CD8-positive, alpha-beta memory T cell (primary cell): ENCODE measurements at places on chromosomes 2 and 18. TPM values are rescaled to one million over a fixed set of nuclear protein-coding genes. Genes with fewer than 3 reads are reported as not detected.

Gene MALL
- total RNA-seq: 0.47 TPM

Gene CYS1
- 0.09 TPM for total RNA-seq

Gene CCDC178
- not detected for total RNA-seq

Gene TRIP12
- 263 TPM for total RNA-seq

Gene KCMF1
- total RNA-seq: 98.1 TPM

Gene FN1
- total RNA-seq: 0.18 TPM

Gene UGT1A4
- total RNA-seq: not detected

DNA sequence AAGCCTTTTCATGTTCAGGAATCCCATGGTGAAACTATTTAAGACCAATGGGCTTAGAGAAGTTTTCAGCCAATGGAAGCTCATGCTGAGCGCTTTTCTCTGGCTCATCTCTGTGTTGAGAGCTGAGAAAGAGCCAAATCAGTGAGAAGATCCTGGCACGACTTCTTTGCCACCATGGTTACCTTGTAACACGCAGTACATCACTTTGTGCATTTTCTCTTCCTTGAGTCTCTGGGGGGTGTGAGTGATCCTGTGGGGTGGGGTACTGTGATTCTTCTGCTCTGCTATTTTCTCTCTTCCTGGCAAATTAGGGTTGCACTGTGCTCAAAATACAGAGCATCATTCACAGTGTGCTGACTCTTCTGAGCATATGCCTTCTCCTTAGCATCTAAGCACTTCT lies 664.2 kb downstream of the ARHGAP15 start:
- no peaks in the 10 kb centered on the region for H3K36me3 ChIP-seq
- H3K27ac ChIP-seq: no peak overlapping the region
- H3K4me3 ChIP-seq: no peak overlapping the region
- no peak for DNase-seq
- no peaks in the 10 kb centered on the region for H3K4me1 ChIP-seq
- H3K27me3 ChIP-seq: no peaks in the 10 kb centered on the region

DNA sequence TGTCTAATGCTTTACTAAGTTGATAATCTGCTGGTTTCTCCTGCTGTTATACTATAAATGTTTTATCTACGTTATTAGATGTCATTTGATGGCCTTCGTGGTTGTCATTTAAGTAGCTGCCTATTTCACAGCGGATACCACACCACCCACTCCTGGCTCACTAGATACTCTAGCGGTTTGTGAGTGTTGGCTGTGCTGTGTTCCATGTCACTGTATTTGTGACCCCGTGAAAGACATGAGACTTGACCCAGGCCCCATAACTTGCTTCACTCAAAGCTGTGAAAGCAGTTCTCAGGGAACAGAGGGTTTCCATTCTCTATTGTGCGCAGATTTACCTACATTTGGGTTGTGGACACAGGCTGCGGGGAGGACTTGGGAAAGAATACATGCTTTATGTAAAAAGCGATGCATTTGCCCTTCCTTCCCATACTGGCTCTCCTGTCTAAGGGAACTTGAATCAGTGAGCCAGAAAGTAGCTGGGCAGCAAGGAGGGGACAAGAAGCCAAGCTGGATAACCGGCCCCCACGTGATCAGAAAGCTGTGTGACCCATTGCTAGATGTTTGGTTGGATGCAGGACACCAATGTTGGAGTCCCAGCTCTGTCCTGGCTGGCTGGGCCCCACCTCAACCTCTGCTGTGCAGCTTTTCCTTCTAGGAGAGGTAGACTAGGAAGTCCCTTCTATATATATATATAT lies 52.2 kb downstream of the PLB1 start:
- H3K27me3 ChIP-seq: no peaks in the 10 kb centered on the region
- DNase-seq: peak; percentile 61
- H3K27ac ChIP-seq: no peak overlapping the region
- no peaks in the 10 kb centered on the region for H3K36me3 ChIP-seq

- H3K27me3 ChIP-seq: no peaks in the 10 kb centered on the region
- H3K36me3 ChIP-seq: no peaks in the 10 kb centered on the region
- H3K4me1 ChIP-seq: no peaks in the 10 kb centered on the region
- DNase-seq: no peak
Observed at GRCh38 chr2:19667085-19667484, 234.7 kb downstream of the TTC32 start.

DNA sequence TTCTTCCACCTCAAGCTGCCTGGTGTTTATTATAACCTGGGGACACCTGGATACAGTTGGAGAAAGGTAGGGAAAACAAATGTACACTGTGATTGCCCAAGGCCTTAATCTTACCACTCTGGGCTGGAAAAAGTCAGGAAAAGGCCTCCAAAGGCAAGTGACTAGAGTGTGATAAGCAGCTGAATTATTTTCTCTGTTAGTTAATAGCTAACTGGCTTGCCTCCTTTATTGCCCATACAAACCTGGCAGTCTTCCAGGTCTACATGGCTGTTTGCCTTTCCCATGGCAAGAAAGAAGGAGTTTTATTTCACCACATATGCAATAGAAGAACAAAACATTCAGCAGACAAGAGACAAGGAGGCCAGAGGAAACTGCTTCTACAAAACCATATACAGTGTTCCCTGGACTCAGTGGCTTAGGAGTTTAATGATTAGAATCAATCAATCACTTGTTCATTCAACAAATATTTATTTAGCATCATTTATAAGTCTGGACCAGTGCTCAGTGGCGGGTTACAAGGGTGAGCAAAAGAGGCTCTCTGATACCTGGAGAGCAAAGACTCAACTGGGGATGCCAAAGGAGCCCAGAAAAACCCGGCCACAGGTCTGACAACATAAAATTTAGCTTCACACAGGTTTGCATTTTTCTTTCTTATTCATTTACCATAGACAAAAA lies 27.5 kb upstream of the SUCLG1 start:
- no peak overlapping the region for H3K27ac ChIP-seq
- H3K4me1 ChIP-seq: peaks cover 9% of the 10 kb centered on the region
- no peaks in the 10 kb centered on the region for H3K36me3 ChIP-seq
- H3K4me3 ChIP-seq: no peak overlapping the region
- no peaks in the 10 kb centered on the region for H3K27me3 ChIP-seq
- no peak for DNase-seq

DNA sequence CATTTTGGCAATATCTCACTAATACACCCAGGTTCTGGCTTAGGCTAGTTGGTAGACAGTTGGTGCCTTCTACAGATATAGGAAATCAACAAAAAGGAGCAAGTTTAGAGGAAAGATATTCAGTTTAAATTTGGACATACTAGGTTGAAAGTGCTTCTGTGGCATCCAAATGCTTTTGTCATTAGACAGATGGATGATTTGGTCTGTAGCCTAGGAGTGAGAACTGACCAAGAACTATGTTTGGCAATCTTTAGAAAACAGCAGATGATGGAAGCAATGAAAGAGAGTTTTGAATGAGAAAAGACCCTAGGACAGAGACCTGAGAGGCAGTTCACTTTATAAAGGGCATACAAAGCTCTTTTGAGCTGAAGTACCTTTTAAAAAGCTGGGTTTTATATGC lies 201.3 kb upstream of the FSHR start:
- H3K36me3 ChIP-seq: no peaks in the 10 kb centered on the region
- no peak overlapping the region for H3K27ac ChIP-seq
- no peak overlapping the region for H3K4me3 ChIP-seq
- no peak for DNase-seq
- H3K4me1 ChIP-seq: no peaks in the 10 kb centered on the region

DNA sequence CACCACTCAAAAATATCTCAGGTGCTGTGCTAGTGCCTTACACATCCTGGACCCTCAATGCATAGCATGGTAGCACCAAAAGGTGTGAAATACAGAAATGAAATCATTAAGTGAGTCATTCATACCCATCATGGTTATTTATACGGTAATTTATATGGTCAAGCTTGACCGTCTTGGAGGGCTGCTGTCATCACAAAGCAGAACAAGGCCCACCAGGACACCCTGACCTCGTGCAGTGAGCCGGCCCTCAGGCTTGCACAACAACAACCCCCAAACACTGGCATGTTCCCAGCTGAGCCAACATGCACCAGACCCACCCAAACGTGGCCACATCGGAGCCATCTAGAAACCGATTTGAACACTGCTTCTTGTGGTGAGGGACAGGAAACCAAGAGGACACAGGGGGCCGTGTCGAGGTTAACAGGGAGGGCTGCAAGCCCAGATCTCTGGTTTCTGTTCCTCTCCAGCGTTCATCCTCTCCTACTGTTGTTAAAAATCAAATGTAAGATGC lies 378.5 kb upstream of the ID2 start:
- peak; percentile 65 for DNase-seq
- H3K27ac ChIP-seq: no peak overlapping the region
- no peaks in the 10 kb centered on the region for H3K27me3 ChIP-seq

DNA sequence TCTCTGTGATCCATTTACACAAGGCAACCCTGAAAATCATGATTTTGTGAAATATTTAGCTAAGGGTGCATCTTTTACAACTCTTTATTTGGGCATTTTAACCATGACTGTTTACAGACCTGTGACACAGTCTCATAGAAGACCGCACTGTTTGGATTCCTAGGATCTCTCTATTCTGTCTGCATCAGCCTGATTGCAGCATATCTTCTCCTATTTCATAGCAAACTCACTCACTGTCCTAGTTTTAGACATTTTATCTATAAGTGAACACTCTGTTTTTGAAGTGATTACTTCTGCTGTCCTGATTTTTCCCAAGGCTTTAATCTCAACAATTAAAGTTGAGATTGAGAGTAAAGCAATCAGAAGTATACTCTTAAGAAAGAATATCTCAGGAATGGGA lies 56.2 kb downstream of the CAVIN2 start:
- no peaks in the 10 kb centered on the region for H3K27me3 ChIP-seq
- H3K4me3 ChIP-seq: no peak overlapping the region
- H3K27ac ChIP-seq: no peak overlapping the region
- peaks cover 10% of the 10 kb centered on the region for H3K4me1 ChIP-seq
- no peaks in the 10 kb centered on the region for H3K36me3 ChIP-seq

DNA sequence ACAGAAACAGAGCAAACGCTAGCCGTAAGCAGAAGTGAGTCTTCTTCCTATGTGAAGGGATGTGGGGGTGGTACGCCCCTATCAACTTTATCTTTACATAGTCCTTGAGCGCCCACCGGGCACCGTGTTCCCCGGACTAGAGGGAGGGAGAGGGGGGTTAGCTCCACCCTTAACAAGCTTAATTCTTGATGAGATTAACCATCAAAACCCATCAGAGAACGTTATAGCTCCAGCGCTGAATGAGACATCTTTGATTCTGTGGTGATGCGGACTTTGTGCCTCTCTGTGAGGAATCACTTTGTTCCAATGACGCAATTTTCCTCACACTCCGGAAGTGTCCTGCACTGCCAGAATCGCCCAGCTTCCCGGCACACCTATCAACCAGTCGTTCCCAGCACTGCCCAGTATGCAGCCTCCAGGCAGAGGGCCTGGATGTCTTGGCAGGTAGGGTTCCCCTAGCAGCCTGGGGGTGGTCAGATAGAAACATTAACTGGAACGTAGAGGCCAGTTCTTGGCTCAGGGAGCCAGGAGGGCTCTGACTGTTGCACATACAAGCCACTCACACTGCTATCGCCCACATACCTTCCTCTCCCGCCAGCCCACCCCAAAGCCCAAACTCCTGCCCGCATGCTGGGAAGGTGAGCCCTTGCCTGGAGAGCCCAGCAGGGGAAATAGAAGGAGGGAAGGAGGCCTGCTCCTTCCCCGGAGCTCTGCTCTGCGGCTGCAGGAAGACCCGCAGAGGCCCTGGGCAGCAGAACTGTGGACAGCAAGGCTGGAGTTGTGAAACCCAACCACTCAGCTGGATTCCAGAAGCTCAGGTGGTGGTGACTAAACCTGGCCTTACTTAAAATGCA lies 1.9 kb upstream of the ODC1 start:
- peak overlapping the region; percentile 6 for H3K27ac ChIP-seq
- no peaks in the 10 kb centered on the region for H3K27me3 ChIP-seq
- no peak overlapping the region for H3K4me3 ChIP-seq
- no peak for DNase-seq
- H3K36me3 ChIP-seq: no peaks in the 10 kb centered on the region
